ENCODE measurements at places on chromosomes 5 and 9. TPM values are rescaled to one million over a fixed set of nuclear protein-coding genes. Genes with fewer than 3 reads are reported as not detected.

DNA sequence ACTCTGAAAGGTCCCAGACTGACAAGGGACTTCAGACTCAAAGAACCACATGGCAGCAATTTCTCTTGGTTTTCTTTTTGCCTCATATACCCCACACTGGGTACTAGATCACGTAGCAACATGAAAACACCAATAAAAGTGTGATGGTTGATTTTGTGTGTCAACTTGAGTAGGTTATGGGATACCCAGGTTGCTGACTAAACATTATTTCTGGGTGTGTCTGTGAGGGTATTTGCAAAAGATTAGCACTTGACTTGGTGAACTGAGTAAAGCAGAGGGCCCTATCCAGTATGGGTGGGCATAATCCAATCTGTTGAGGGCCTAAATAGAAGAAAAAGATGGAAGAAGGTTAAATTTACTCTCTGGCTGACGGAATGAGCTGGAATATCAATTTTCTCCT lies 53.8 kb upstream of the ZNF618 start:
- no peak for DNase-seq

DNA sequence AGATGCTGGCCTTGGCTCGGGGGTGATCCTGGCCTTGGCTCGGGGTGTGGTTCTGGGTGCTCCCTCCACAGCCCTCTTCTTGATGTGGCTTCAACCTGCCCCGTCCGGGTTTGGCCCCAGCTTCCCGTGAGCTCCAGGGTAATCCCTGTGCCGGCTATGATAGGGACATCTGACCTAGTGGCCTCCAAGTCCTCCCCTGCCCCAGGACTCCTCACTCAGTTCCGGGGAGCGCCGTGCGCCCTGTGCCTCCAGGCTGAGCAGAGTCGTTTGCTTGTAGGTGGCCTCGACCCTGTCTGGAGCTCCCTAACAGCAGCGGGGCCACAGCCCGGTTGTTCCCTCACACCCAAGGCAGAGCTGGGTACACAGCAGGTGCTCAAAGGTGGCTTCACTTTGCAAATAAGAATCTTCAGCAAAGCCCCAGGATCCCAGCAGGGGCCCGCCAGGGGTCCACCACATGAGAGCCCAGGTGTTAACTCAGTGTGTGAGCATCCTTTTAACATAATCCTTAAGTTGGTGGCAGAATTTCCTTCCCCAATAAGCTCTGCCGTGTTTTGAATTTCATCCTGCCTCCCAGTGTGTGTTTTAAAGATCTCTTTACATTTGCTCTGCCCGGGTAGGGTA lies 32.3 kb upstream of the CEP72 start:
- no peak for DNase-seq

DNA sequence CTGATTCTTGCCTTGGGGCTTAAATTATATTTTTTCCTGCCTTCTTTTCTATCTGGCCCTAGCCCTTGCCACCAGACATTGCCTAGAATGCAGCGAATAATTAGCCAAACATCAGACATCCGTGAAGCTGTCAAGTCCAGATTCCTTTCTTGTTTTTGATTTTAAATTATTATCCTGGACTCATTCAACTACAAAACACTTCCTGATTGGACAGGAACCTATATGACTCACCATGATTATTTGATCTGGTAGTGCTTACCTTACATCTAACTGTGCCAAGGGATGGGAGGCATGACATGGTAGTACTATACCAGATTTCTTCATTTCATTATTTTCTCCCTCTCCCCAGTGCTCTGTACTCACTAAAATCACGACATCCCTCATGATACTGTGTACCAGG lies 829.6 kb downstream of the TLR4 start:
- DNase-seq, result no peak

- DNase-seq, result no peak
Observed at GRCh38 chr9:112786829-112787520, 36.4 kb downstream of the SNX30 start.

- DNase-seq, result no peak
Observed at GRCh38 chr9:125568621-125569020, 138.4 kb downstream of the MAPKAP1 start.

Gene FGF18
- total RNA-seq, result not detected

DNA sequence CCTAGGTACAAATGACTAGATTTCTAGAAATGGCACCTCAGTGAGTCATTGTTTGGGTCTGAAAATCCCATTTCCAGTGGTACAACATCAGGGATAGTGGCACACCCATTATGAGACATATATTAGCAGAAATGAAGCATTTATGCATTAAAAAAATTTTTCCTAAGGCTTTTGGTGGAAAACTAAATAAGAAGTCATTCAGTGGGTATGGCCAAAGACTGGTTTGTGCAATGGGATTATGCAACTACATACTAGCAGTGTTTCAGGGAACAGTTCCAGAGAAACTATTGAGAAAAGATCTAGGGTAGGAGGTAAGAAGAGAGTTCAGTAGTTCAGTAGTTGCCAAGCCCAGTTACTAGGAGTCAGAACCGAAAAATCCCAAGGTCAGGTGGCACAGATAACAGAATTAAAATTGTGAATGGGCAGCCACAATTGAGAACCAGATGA lies 106.5 kb upstream of the HAPLN1 start:
- DNase-seq, result no peak

GRCh38 chr9:132651259-132651658 lies 18.5 kb downstream of the DDX31 start:
- DNase-seq, result no peak

DNA sequence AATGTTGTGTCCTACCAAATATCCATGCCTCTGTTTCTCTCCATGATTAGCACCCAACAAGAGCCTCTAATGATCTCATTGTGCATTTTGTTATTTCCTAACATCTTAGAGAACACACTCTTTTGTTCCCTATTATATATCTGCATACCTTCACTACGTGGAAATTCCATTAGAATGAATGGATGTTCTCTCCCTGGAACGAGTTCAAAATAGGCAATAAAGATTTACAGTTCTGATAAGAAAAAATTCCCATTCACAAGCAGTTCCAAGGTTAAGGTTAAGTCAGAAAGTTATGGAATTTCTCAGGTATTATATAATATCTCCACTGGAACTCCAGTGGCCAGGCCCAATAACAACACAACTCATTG lies 83.7 kb downstream of the TRPM6 start:
- no peak for DNase-seq

Gene ZNF618
- total RNA-seq, result 20.7 TPM
